Thoracic aorta (tissue), 2 donors: ENCODE measurements at places on chromosomes 12 and 14. TPM values are rescaled to one million over a fixed set of nuclear protein-coding genes. Genes with fewer than 3 reads are reported as not detected.
A peak's percentile ranks its signal among the peaks of the same experiment; 100 is the strongest.

The AVPR1A gene
- total RNA-seq: 8.5 TPM

DNA sequence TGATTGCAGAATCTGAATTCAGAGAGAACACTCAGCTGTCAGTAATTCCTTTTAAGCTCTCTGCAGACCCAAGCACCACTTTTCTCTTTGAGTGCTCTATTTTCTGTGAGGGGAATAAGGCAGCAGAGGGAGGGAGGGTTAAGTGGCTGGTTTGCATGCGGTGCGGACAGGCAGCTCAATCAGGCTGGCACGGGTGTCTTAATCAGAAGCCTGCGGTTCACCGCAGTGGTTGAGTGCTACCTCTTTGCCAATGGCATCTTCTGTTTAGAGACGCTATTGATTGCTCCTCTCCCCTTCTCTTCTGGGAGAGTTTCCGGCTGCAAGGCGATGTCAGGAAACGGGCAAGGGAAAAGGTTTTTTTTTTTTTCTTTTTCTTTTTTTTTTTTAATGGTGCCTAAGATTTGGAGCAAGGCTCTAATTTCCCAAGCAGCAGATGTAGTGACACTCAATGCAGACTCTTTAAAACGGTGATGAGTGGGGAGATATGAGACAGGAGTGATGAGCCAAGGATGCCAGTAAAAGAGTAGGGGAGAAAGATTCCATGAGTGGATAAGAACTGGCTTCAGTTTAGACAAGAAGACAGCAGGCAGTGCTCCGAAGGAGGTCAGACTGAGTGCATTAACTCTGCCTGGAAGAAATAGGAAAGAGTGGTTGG is 533.7 kb upstream of the SEL1L start:
- H3K27me3 ChIP-seq: no peaks in the 10 kb centered on the region
- no peak for DNase-seq
- H3K36me3 ChIP-seq: no peaks in the 10 kb centered on the region
- H3K4me1 ChIP-seq: no peaks in the 10 kb centered on the region
- H3K27ac ChIP-seq: no peak overlapping the region

The XPOT gene
- total RNA-seq: 50.1 TPM

GRCh38 chr14:55752580-55753390 is 172.8 kb downstream of the KTN1 start:
- no peaks in the 10 kb centered on the region for H3K27me3 ChIP-seq
- H3K36me3 ChIP-seq: no peaks in the 10 kb centered on the region
- no peak overlapping the region for H3K27ac ChIP-seq
- H3K4me3 ChIP-seq: no peak overlapping the region
- no peak for DNase-seq
- H3K4me1 ChIP-seq: no peaks in the 10 kb centered on the region

DNA sequence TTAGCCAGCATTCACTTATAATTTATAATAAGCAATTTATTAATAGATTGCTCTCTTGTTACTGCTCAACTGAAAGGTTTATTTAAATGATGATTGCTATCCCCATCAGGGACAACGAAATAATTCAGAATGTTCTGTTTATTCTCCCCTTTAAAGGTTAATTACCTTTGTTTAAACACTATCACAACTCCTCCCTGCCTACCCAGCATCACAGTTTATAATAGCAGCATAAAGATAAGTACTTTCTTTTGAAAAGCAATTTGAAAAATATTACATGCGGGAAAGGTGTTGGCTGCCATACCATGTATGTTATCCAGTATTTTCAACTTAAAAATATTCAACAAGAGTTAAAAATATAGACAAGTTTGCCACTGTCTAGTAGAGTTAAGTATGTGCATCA is 30.6 kb downstream of the SCAF11 start:
- H3K27me3 ChIP-seq: no peaks in the 10 kb centered on the region
- no peak for DNase-seq
- peaks cover 23% of the 10 kb centered on the region for H3K4me1 ChIP-seq
- H3K4me3 ChIP-seq: no peak overlapping the region
- H3K36me3 ChIP-seq: peaks cover 2% of the 10 kb centered on the region
- peak overlapping the region; percentile 37 for H3K27ac ChIP-seq

The SCN8A gene
- not detected for total RNA-seq

GRCh38 chr14:36659010-36659821 is 2.4 kb upstream of the PAX9 start:
- H3K27me3 ChIP-seq: peaks cover 43% of the 10 kb centered on the region
- no peaks in the 10 kb centered on the region for H3K36me3 ChIP-seq
- DNase-seq: no peak
- no peak overlapping the region for H3K4me3 ChIP-seq
- H3K4me1 ChIP-seq: peaks cover 7% of the 10 kb centered on the region
- no peak overlapping the region for H3K27ac ChIP-seq

The MFAP5 gene
- total RNA-seq: 186 TPM

GRCh38 chr14:26820138-26820537 is 222.3 kb upstream of the NOVA1 start:
- no peak overlapping the region for H3K4me3 ChIP-seq
- no peak for DNase-seq
- no peak overlapping the region for H3K27ac ChIP-seq
- H3K36me3 ChIP-seq: no peaks in the 10 kb centered on the region
- H3K4me1 ChIP-seq: no peaks in the 10 kb centered on the region
- no peaks in the 10 kb centered on the region for H3K27me3 ChIP-seq

The REP15 gene
- 8.3 TPM for total RNA-seq

The SLC25A47 gene
- not detected for total RNA-seq

DNA sequence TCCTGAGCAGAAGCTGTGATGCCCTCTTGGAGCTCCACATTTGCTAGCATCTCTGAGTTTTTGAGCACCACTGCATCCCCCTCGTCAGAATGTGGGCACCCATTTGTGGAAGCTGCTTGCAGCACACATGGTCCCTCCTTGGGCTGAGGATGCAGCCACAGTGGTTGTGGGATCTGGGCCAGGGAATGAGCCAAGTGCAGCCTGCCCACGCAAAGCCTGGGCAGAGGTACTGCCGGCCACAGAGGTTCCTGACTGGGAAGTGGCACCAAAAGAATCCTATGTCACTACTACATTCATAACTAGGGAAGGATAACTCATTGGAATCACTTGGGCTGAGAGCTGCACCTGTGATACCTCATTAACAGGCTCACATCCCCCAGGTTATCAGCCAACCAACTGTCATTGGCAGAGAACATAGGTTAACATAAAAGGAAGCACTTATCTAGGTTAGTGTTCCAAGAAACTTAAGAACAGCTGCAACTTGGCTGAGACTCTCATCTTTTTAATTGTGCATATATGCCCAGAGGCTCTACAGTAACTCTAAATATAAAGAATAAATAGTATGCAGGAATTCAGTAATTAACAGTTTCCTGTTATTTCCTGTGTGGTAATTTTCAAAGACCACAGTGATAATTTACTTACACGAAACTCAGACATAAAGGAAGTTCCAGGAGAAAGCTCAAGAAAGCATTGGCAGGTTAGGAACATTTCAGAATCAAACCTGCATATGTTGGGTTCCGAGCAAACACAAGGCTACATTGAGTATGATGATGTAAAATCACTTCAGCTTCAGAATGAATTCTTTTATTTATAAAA is 145.3 kb downstream of the BCAT1 start:
- H3K27ac ChIP-seq: no peak overlapping the region
- H3K4me1 ChIP-seq: no peaks in the 10 kb centered on the region
- H3K27me3 ChIP-seq: no peaks in the 10 kb centered on the region
- H3K36me3 ChIP-seq: no peaks in the 10 kb centered on the region
- H3K4me3 ChIP-seq: no peak overlapping the region

The TMEM119 gene
- 4.1 TPM for total RNA-seq

The PLEK2 gene
- total RNA-seq: 2.0 TPM

GRCh38 chr14:81205639-81206038 is 15.1 kb downstream of the GTF2A1 start:
- peaks cover 8% of the 10 kb centered on the region for H3K4me1 ChIP-seq
- no peak overlapping the region for H3K4me3 ChIP-seq
- DNase-seq: no peak
- no peak overlapping the region for H3K27ac ChIP-seq

DNA sequence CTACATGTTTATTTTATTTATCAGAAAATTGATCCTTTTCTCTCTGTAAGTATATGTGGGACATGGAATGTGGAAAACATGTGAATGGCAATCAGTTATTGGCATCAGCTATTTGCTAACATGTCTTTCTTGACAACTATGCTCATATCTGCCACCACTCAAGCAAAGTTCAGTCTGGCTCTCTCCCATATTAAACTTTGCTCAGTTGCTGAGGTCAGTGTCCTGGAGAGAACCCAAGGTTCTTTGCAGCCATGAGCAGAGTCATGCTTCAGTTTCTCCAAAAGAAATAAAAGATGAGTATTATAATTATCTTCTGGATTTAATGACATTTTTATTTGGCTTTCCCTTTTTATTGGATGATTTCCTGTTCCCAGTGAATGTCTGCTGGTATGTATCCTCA is 42.6 kb downstream of the A2M start:
- H3K4me3 ChIP-seq: no peak overlapping the region
- H3K36me3 ChIP-seq: peaks cover 79% of the 10 kb centered on the region

The HRK gene
- not detected for total RNA-seq

DNA sequence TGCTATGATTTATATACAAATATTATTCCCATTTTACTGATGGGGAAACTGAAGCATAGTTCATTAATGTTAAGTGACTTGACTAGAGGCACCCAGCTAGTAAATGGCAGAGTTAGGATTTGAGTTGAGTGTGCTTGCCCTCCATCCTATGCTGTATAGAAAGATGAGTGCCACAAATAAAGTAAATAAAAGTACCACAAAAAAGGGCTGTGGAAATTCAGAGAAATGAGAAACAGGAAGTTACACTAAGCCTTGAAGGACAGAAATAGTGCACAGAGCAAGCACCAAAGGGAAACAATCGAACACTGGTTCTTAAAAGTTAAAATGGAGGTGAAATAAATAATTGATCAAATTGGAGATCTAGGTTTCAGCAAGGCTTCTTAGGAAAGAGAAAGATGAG is 9.2 kb upstream of the ABCD2 start:
- no peak overlapping the region for H3K27ac ChIP-seq

The CS gene
- total RNA-seq: 120 TPM
